ENCODE measurements at places on chromosomes 5 and 9. TPM values are rescaled to one million over a fixed set of nuclear protein-coding genes. Genes with fewer than 3 reads are reported as not detected.

Gene TXNDC8
- total RNA-seq, result not detected

Gene ABCA1
- total RNA-seq, result 2.0 TPM

DNA sequence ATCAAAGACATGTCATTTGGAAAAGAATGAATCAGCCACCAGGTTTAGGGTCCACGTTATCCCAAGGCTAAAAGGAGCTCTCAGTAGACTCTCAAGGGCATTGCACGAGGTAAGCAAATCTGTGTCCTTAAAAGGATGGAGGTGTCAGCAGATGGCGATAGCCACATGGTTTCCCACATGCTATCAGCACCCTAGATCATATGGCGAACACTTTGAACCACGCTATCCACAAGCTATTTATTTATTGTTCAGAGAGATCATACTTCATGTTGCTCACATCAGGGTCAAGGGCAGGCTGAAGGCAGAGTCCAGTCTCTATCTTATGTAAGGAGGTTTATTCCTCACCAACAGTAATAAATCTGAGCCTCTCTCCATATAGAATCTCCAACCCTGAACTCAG is 43.7 kb downstream of the CDH6 start:
- no peak overlapping the region for H3K4me3 ChIP-seq
- no peak for DNase-seq

GRCh38 chr9:23814243-23814642 is 11.8 kb downstream of the ELAVL2 start:
- DNase-seq, result no peak
- no peak overlapping the region for H3K27ac ChIP-seq
- H3K36me3 ChIP-seq, result no peaks in the 10 kb centered on the region
- no peaks in the 10 kb centered on the region for H3K4me1 ChIP-seq

GRCh38 chr9:73067074-73067473 is 84.6 kb upstream of the ANXA1 start:
- H3K4me3 ChIP-seq, result no peak overlapping the region
- H3K27me3 ChIP-seq, result peaks cover 11% of the 10 kb centered on the region
- H3K36me3 ChIP-seq, result no peaks in the 10 kb centered on the region
- no peak for DNase-seq
- H3K4me1 ChIP-seq, result no peaks in the 10 kb centered on the region
- no peak overlapping the region for H3K27ac ChIP-seq

GRCh38 chr5:14364096-14364495 is 217.5 kb upstream of the OTULINL start:
- H3K27me3 ChIP-seq, result peaks cover 3% of the 10 kb centered on the region
- H3K4me1 ChIP-seq, result peaks cover 45% of the 10 kb centered on the region
- H3K27ac ChIP-seq, result peak overlapping the region; percentile 89
- no peak for DNase-seq
- peak overlapping the region; percentile 56 for H3K4me3 ChIP-seq
- H3K36me3 ChIP-seq, result peaks cover 3% of the 10 kb centered on the region

DNA sequence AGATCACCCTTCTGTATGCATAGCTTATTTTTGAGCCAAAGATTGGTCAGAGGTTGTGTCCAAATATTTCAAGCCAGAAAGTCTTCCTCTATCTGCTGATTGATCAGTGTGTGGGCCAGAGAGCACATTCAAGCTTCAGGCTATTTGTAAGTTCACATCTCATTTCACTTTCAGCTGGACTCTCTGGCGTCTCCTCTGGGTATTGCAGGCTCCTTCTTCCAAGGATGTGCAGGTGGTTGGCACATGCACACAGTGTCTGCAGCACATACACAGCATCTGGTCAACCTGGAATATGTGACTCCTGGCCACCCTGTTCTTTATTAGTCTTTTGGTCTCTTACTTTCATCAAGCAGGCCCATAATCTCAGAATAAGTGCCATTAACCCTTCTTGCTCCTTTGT is 516.1 kb downstream of the ANXA1 start:
- no peaks in the 10 kb centered on the region for H3K36me3 ChIP-seq
- H3K27me3 ChIP-seq, result no peaks in the 10 kb centered on the region
- H3K27ac ChIP-seq, result no peak overlapping the region
- no peaks in the 10 kb centered on the region for H3K4me1 ChIP-seq
- no peak for DNase-seq
- H3K4me3 ChIP-seq, result no peak overlapping the region

DNA sequence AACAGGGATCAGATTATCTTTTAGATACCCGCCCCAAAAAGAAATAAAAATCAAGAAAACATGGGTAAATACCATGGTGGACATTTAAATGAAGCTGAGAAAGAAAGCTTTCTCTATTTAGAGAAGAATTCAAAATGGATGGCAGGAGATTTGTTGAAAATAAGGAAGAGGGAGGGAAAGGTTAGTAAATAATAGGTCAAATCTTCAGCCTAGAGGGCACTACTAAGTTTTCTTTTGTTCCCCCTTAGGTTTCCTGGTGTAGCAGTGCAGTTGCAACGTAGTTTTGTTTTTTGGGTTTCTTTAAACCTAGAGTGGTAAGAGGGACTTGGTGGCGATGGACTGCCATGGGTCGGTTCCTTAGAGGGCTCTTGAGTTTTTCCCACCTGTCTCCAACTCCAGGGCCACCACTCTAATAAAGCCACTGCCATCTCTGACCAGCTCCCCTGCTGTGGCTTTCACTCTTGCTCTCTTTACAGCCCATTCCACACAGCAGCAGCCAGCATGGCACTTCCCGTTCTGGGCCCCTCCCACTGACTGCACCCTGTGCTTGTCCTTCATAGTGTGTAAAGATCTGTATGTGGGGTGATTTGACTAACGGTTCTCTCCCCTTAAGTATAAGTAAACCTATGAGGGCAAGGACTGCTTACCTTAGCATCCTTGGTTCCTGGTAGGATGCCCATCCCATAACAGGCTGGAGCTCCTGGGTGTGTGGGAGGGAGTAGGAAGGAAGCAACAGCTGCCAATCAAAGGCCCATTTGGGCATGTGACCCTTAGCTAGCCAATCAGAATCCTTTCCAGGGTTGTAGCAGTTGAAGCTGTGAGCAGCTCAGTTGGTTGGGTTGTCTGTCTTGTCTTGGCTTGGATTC is 118.3 kb downstream of the SLC1A3 start:
- peak; percentile 44 for DNase-seq
- H3K27me3 ChIP-seq, result peaks cover 2% of the 10 kb centered on the region
- H3K4me3 ChIP-seq, result peak overlapping the region; percentile 86
- H3K36me3 ChIP-seq, result peaks cover 5% of the 10 kb centered on the region

DNA sequence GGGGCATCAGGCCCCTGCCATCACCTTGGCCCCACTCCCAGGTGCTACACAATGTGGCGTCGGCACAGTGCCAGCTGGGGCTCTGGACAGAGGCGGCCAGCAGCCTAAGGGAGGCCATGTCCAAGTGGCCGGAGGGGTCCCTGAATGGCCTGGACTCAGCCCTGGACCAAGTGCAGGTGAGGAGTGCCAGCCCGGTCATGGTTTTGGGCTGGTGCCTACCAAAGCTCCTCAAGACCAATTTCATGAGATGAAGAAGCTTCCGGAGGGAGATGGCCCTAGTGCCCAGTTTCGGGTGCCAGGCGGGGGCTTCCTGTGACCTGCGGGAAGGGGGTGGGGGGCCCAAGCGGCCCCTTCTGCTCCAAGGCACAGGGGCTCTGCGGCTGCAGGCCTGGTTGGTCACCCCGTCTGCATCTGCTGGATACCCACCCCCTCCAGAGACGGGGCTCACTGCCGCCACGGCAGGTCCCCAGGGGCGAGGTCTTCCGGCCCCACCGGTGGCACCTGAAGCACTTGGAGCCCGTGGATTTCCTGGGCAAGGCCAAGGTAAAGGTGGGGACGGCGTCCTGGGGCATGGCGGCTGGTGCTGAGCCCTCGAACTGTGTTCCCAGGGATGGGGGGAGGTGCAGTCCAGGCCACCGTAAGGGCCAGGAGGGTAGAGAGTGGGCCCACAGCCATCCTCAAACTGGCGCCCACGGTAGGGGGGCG is 5.8 kb downstream of the NOXA1 start:
- no peaks in the 10 kb centered on the region for H3K36me3 ChIP-seq
- peaks cover 11% of the 10 kb centered on the region for H3K27me3 ChIP-seq
- DNase-seq, result no peak
- no peak overlapping the region for H3K27ac ChIP-seq

- no peak overlapping the region for H3K27ac ChIP-seq
- H3K27me3 ChIP-seq, result peaks cover 2% of the 10 kb centered on the region
- no peak overlapping the region for H3K4me3 ChIP-seq
- no peak for DNase-seq
- no peaks in the 10 kb centered on the region for H3K36me3 ChIP-seq
These were observed 117.9 kb upstream of the GRIA1 start for GRCh38 chr5:153372425-153373129.

DNA sequence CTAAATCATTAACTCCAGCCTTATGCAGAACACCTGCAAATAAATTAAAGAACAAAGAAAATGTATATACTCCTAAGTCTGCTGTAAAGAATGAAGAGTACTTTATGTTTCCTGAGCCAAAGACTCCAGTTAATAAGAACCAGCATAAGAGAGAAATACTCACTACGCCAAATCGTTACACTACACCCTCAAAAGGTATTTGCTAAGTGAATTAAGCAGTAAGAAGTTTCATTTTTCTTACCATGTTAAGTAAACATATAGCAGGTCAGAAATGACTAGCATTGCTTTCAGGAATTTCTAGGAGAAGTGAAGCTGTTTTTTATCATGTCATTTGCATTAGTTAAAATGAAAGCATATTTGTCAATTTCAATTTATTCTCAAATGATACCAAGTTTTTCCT is 92.7 kb downstream of the MELK start:
- H3K27ac ChIP-seq, result no peak overlapping the region
- H3K27me3 ChIP-seq, result no peaks in the 10 kb centered on the region
- H3K4me1 ChIP-seq, result peaks cover 20% of the 10 kb centered on the region
- peaks cover 44% of the 10 kb centered on the region for H3K36me3 ChIP-seq

Measured in activated naive CD8-positive, alpha-beta T cell treated with anti-CD3 and anti-CD28 coated beads, Interleukin-2, amount 10 ng/mL, durations not matched to agents 7 days and 5 days (primary cell).